K562 (cell line): ENCODE measurements at places on chromosomes 3 and 15. TPM values are rescaled to one million over a fixed set of nuclear protein-coding genes. Genes with fewer than 3 reads are reported as not detected.

Gene CCR9
- not detected in 2 replicates for total RNA-seq

Gene NR2E3
- total RNA-seq: not detected in 2 replicates

Gene SPATA12
- not detected in 2 replicates for total RNA-seq

Gene LRCH3
- total RNA-seq: 28.6 and 29.2 TPM in 2 replicates

Gene UPK1B
- 0.20 and 0.35 TPM in 2 replicates for total RNA-seq

GRCh38 chr3:66931291-66931690 lies 66.8 kb upstream of the KBTBD8 start:
- no peak overlapping the region for H3K4me3 ChIP-seq
- H3K27ac ChIP-seq: no peak overlapping the region
- no peaks in the 10 kb centered on the region for H3K4me1 ChIP-seq
- H3K36me3 ChIP-seq: no peaks in the 10 kb centered on the region

- H3K4me3 ChIP-seq: no peak overlapping the region
- H3K27me3 ChIP-seq: no peaks in the 10 kb centered on the region
- H3K4me1 ChIP-seq: no peaks in the 10 kb centered on the region
- H3K27ac ChIP-seq: no peak overlapping the region
Measured at GRCh38 chr3:171306631-171307030, 153.6 kb downstream of the TNIK start.

GRCh38 chr15:47384341-47384740 lies 333.0 kb upstream of the SEMA6D start:
- H3K27ac ChIP-seq: no peak overlapping the region
- H3K36me3 ChIP-seq: no peaks in the 10 kb centered on the region
- H3K4me3 ChIP-seq: no peak overlapping the region

DNA sequence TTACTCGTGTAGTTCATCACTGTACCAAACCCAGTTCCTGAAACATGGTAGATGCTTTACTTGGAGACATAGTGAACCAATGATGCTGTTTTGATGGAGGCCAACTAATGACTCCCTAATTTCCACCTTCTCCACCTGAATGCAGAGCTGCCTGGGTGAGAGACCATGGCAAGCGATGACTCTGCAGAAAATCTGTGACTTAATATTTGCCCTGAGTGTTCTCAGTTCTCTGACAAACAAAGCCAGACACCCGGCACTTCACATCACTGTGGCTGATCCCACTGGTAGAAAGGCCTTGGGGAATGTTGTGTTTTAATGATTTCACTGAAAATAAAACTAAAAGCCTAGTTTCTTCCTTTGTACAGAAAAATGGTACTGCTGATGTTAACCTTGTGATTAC lies 39.5 kb upstream of the UBE3A start:
- H3K27ac ChIP-seq: no peak overlapping the region
- no peaks in the 10 kb centered on the region for H3K27me3 ChIP-seq
- no peak overlapping the region for H3K4me3 ChIP-seq

DNA sequence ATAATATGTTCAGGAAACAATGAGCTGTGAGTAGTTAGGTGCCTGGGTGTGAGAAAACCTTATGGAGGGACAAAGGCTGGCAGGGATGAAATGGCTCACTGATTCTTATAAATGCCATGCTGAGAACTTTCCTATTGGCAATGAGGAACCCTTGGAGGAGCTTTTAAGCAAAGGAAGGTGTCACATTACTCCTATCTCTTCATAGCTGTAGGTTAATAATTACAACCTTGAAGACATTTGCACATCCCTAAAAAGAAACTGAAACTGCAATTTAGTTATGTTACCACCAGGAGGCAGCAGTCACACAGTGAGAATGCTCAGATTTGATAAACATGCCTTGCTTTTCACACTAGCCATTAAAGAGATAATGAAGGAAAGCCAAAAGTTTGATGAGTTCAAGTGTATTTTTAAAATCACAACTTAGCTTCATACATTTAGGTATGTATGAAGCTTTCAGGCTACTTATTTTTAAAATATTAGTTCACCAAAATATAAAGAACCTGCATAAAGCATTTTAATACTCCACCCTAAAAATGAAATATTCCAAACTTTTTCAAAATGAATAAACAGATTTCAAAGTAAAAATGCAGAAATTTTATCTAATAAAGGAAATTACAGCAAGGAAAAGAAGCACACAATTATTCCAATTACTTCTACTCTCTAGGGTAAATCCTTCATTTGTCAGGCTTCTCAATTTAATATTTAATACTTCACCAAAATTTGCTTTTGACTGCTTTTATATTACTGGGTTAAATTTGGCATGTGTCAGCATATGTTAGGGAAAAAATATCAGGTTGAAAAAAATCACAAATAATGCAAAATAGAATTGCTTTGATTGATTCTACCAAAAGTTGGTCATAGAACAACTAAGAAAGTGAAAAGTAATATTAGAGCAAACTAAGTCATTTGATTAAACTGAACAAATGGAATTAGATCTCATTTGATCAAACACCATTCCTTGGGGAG lies 136.9 kb upstream of the SLC2A2 start:
- H3K27ac ChIP-seq: no peak overlapping the region
- no peak overlapping the region for H3K4me3 ChIP-seq
- H3K4me1 ChIP-seq: peaks cover 21% of the 10 kb centered on the region
- peaks cover 48% of the 10 kb centered on the region for H3K36me3 ChIP-seq

DNA sequence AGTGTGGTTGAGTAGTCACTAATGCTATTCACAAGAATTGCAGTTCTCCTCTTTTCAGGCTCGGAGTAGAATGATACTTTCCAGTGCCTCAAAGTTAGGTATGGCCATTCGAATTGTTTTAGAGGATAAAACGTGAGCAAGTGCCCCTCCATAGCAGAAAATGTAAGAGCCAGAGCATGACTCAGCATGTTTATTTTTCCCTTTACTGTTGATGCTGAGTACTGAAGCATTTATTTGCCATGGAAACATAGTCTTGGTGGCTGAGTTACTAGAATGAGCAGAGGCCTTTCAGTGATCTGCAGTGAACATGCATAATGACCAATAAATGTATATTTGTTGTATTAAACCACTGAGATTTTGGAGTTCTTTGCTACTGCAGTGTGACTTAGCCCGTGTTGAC lies 540.6 kb downstream of the NLGN1 start:
- no peaks in the 10 kb centered on the region for H3K27me3 ChIP-seq
- no peak overlapping the region for H3K27ac ChIP-seq
- H3K4me1 ChIP-seq: no peaks in the 10 kb centered on the region
- no peak overlapping the region for H3K4me3 ChIP-seq

- H3K4me1 ChIP-seq: no peaks in the 10 kb centered on the region; the same call in 1 of the 2 replicates
- no peak overlapping the region for H3K27ac ChIP-seq
- no peaks in the 10 kb centered on the region for H3K36me3 ChIP-seq
- no peak overlapping the region for H3K4me3 ChIP-seq
Measured at GRCh38 chr3:10395671-10396070, 74.8 kb upstream of the SEC13 start.

DNA sequence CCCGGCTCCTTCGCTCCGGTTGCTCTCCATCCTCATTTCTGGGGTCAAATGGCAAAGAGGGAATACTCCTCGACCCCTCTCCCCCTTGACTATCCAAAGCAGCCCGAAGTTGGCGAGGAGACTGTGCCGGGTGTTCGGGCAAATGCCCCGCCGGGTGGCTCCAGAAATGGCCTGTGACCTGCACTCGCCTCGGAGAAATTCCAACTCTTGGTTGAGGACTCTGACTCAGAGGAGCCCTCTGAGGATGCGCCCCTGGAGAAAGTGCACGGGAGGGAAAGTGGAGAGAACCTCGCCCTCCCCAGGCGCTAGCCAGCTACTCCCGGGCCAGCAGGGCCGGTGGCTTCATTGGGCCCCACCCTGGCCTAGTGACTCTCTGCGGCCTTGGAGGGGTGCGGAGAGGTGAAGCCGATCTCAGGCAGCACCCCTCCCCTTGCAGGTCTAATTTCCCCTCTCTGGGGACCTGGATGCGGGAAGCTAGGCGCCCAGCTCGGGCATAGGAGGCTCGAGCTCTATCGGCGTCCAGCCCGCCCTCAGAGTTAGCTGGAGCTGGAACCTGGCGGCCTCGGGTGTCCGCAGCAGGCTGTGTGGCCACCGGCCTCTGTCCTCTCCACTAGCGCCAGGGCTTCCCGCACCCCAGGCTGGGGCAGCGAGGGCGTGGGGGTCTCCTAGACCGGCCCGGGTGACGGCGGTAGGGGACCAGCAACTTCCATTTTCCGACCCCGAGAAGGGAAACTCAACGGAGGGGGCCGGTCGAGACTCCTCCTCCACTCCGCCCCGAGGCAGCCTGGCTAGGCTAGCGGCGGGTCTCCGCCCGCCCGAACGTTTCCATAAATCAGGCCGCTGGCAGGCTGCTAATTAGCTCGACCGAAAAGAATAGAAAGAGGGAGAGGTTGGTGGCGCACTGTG lies 29.4 kb downstream of the NR2F2 start:
- no peak for DNase-seq
- peaks cover 35% of the 10 kb centered on the region for H3K4me1 ChIP-seq
- H3K36me3 ChIP-seq: no peaks in the 10 kb centered on the region
- H3K4me3 ChIP-seq: no peak overlapping the region
- no peak overlapping the region for H3K27ac ChIP-seq

- no peak overlapping the region for H3K27ac ChIP-seq
- DNase-seq: no peak
- no peak overlapping the region for H3K4me3 ChIP-seq
Measured at GRCh38 chr15:92909136-92909781, 9.1 kb downstream of the CHD2 start.

DNA sequence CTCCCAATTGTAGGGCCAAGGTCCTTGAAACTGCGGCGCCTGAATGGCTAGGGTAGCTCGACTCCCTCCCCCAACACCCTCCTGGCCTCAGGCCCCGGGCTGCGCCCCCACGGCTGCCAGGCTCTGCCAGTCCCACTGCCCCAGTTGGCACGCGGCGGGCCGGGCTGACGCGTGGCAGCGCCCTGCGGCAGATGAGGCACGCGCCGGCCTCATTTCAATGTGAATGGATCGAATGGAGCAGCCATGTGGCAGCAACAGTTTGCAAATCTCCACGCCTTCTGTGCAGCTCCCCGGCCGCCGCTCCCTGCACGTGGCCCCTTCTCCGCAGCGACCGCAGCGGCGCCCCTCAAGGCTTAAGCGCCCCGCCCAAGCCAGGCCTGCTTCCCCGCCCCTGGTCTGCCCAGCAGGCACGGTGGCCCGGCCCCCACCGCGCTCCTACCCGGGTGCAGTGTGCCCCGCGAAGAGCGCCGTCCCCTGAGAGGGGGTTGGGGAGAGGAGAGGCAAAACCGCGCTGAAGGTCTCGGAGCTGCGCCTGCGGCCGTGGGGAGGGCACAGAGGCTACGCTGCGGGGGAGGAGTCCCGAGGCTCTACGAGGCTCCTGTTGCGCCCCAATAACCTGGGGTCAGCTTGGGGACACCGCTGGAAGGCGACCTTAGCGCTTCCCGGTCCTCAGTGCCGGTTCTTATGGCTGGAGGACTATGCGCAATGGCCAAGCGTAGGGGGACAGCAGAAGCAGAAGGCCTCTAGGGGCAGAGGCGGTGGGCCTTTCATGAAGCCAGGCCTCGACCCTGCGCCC lies 3.1 kb upstream of the DLL4 start:
- DNase-seq: peak; percentile 28
- H3K4me1 ChIP-seq: peaks cover 61% of the 10 kb centered on the region
- no peak overlapping the region for H3K27ac ChIP-seq
- H3K36me3 ChIP-seq: no peaks in the 10 kb centered on the region
- no peak overlapping the region for H3K4me3 ChIP-seq

DNA sequence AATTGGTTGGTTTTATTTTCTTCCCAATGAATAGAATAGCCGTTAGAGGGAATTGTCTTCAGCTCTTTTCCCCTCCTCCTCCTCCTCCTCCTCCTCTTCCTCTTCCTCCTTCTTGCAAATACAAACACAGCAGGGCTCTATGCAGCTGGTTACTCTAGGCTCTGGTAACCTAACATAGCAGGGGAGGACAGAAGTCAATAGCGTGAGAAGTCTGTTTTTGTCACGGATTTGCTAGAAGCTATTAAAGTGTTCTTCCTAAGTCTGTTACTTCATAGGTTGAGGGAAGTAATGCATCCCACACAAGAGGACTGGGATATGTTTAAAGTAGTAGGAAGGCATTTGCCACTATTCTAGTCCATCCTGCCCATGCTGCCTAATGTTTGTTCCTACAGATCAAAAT lies 374.7 kb upstream of the TPRG1 start:
- H3K36me3 ChIP-seq: no peaks in the 10 kb centered on the region
- H3K27me3 ChIP-seq: no peaks in the 10 kb centered on the region
- H3K4me3 ChIP-seq: no peak overlapping the region
- H3K4me1 ChIP-seq: no peaks in the 10 kb centered on the region
- no peak for DNase-seq
- H3K27ac ChIP-seq: no peak overlapping the region

DNA sequence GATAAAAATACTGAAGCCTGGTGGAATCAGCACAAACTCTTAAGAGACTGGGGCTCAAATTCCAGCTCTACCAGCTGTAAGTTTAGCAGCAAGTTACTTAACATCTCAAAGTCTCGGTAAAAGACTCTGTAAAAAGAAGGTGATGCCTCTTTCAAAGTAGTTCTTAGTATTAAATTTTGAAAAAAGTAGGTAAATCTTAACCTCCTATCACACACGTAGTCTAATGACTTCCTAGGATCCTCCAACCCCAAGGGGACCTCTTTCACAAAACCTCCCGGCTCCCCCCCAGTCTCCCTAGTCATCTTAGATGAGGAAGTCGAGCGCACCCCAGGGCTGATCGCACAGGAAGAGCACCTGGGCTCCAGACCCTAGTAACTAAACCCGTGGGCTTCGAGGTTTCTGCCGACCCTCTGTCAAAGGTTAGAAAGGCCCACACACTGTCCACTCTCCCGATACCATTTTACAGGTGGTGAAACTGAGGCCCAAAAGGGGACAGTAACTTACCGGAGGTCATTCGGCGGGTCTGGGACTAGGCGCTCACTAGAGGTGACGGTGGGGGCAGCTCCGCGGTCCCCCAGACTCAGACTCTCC lies 427 bp downstream of the MBD4 start:
- peak overlapping the region; percentile 81 for H3K27ac ChIP-seq
- no peaks in the 10 kb centered on the region for H3K27me3 ChIP-seq
- peaks cover 38% of the 10 kb centered on the region for H3K36me3 ChIP-seq
- H3K4me1 ChIP-seq: peaks cover 7% of the 10 kb centered on the region
- H3K4me3 ChIP-seq: peak overlapping the region; percentile 76

- H3K27ac ChIP-seq: no peak overlapping the region
- H3K36me3 ChIP-seq: no peaks in the 10 kb centered on the region
- no peaks in the 10 kb centered on the region for H3K4me1 ChIP-seq
- H3K4me3 ChIP-seq: no peak overlapping the region
- no peak for DNase-seq
Measured at GRCh38 chr3:132087356-132087755, 52.5 kb upstream of the CPNE4 start.

DNA sequence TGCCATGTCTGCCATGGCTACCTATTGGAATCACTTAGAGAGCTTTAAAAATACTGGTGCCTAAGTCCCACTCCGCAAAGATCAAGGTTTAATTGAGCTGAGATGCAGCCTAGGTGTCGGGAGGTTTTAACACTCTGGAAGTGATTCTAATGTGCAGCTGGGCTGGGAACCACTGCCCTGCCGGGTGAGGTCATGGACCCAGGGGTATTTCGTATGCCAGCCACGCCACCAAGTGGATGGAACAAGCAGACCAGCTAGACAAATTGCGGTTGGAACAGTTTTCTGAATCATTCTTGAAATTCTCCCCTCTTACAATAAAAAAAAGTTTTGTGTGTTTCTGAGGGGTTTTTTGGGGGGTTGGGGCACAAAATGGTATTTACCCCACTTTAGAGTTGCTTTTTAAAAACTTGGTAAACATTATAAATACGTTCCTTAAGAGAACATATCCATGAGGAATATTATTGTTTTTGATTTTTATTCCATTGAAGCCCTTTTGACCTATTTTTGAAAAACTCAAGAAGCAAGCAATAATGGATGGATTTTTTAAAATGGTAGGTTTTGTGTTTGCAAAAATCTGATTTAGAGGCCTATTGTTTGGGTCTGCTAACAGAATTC lies 66.2 kb upstream of the CSTA start:
- H3K36me3 ChIP-seq: no peaks in the 10 kb centered on the region
- no peak overlapping the region for H3K27ac ChIP-seq
- H3K27me3 ChIP-seq: peaks cover 5% of the 10 kb centered on the region; the same call in 1 of the 3 replicates
- no peaks in the 10 kb centered on the region for H3K4me1 ChIP-seq
